Effector memory CD4-positive, alpha-beta T cell (primary cell): ENCODE measurements at places on chromosomes 12 and 14.

DNA sequence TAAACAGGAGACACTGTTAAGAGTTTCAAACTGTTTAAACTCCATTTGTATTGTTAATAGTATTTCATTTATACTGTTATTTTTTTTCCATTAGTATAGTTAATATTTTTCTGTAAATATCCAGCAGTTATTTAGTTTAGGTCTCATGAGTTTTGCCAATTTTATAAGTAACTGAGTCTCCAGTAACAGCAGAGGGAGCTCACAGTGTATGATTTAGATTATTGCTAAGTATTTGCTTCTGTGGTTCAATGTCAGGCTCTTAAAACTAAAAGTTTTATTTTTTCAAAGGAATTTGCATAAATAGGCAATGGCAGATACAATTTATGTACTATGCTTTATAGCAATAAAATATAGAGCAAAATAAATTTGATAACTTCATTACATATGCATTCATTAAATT is 209.7 kb downstream of the ATXN7L3B start:
- DNase-seq = no peak
- no peak overlapping the region for H3K27ac ChIP-seq
- no peaks in the 10 kb centered on the region for H3K4me1 ChIP-seq
- H3K4me3 ChIP-seq = no peak overlapping the region

- H3K36me3 ChIP-seq = no peaks in the 10 kb centered on the region
- no peak overlapping the region for H3K27ac ChIP-seq
- H3K4me3 ChIP-seq = no peak overlapping the region
- no peak for DNase-seq
- no peaks in the 10 kb centered on the region for H3K4me1 ChIP-seq
- H3K27me3 ChIP-seq = no peaks in the 10 kb centered on the region
These were observed 14.0 kb downstream of the CCER1 start for GRCh38 chr12:90940872-90941499.

DNA sequence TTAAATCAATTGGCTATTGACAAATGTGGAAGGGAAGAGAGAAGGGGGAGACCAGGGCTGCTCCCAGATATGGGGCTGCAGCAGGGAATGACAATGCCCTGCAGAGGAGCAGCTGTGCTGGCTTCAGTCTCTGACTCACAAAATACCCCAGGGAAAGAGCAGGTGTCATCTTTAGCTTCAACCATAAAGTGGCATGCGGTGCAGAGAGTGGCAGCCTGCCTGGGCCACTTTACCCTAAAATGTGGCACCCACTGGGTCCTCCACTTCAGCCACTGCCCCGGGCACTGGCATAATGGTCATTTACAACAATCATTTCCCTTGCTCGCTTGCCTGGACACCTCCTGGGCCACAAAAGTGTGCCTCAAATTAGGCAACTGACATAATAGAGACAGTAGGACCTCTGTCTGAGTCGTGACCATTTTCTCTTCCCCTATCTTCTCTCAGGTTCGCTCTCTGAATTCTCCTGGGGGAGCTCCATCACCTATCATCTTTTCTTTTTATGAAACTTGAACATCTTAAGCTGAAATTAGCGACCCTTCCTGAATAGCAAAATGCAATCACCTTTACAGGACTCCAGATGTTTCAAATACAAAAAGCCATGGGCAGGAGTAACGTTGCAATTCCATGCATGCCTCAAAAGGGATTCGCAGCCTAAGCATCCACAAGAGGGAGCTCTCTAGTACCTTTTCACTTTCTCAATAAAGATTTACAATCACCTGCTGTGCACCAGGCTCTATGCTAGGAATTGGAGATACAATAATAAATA is 179.9 kb upstream of the ATF7IP start:
- DNase-seq = no peak
- H3K27ac ChIP-seq = no peak overlapping the region
- no peak overlapping the region for H3K4me3 ChIP-seq
- no peaks in the 10 kb centered on the region for H3K27me3 ChIP-seq

GRCh38 chr14:54232735-54233134 is 164.1 kb upstream of the CDKN3 start:
- H3K4me3 ChIP-seq = no peak overlapping the region
- no peak overlapping the region for H3K27ac ChIP-seq

DNA sequence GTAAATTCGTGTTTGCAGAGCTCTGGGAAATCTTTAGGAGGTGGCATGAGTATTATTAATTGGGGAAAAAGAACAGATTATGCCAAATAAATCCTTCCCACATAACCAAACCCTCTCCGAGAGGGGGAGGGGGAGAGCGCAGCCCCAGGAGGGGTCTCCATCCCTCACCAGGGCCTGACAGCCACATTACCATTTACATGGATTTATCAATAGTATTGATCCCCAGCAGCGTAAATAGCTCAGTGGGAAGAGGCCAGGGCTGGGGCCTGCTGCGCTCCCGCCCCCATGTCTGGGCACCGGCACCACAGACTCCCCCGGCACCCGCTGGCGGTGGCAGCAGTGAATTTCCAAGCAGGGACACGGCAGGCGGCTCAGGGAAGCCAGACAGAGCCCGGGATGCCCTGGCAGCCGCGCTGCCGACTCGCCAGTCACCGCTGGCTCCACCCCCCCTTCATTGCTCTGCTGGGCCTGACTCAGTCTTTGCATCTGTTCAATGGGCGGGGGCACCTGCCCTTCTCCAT is 2.4 kb downstream of the NCOR2 start:
- no peaks in the 10 kb centered on the region for H3K27me3 ChIP-seq
- no peak overlapping the region for H3K27ac ChIP-seq

- no peaks in the 10 kb centered on the region for H3K27me3 ChIP-seq
- H3K27ac ChIP-seq = no peak overlapping the region
- no peak for DNase-seq
- no peaks in the 10 kb centered on the region for H3K4me1 ChIP-seq
- H3K36me3 ChIP-seq = no peaks in the 10 kb centered on the region
- no peak overlapping the region for H3K4me3 ChIP-seq
These were observed 168.7 kb upstream of the CNOT2 start for GRCh38 chr12:70074510-70074909.

GRCh38 chr14:88312257-88312656 is 10.8 kb downstream of the KCNK10 start:
- H3K36me3 ChIP-seq = no peaks in the 10 kb centered on the region
- H3K27me3 ChIP-seq = no peaks in the 10 kb centered on the region
- no peaks in the 10 kb centered on the region for H3K4me1 ChIP-seq
- no peak overlapping the region for H3K4me3 ChIP-seq
- DNase-seq = no peak
